IPS DF 6.9 (cell line): ENCODE measurements at places on chromosomes 7 and 10.

DNA sequence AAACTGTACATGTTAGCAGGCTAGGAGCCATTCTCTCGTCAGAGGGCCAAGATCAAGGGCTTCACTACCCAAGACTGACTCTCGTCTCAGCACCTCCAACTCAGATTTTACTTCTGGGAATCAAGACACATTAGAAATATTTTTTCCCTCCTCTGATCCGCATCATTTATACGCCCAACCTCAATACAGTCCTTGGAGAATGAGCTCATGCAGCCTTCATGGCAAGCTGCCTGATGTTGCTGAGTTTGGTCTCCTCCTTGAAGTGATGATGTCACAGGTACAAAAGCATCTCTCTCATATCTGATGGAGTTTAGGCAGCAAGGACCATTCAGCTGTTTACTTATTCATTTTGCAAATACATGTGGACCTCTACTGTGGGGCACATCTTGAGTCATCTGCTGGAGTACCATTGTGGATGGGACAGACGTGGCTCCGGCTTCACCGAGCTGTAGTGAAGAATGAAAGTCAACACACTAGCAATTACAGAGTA is 114.0 kb downstream of the BMPER start:
- no peak overlapping the region for H3K4me3 ChIP-seq
- no peaks in the 10 kb centered on the region for H3K27me3 ChIP-seq
- no peak for DNase-seq
- no peak overlapping the region for H3K27ac ChIP-seq

- no peaks in the 10 kb centered on the region for H3K27me3 ChIP-seq
- no peak overlapping the region for H3K4me3 ChIP-seq
- H3K27ac ChIP-seq: no peak overlapping the region
Measured at GRCh38 chr10:102452672-102453340, 1.5 kb upstream of the C10orf95 start.

DNA sequence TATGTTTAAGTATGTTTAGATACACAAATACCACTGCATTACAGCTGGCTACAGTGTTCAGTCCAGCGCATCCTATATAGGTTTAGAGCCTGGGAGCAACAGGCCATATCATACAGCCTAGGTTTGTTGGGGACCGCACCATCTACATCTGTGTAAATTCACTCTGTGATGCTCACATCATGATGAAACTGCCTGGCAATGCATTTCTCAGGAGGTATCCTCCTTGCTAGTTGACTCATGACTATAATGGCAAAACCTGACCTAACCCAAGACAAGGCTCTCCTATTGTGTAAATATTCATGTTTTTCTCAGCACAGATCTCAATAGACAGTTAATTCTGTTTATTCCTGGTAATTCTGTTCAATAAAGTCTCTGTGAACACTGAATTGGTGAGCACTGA is 240.7 kb upstream of the PFKP start:
- no peak overlapping the region for H3K27ac ChIP-seq
- H3K36me3 ChIP-seq: no peaks in the 10 kb centered on the region
- H3K4me1 ChIP-seq: no peaks in the 10 kb centered on the region
- no peaks in the 10 kb centered on the region for H3K27me3 ChIP-seq

GRCh38 chr7:93836116-93836515 is 54.4 kb downstream of the TFPI2 start:
- no peak overlapping the region for H3K27ac ChIP-seq
- no peaks in the 10 kb centered on the region for H3K27me3 ChIP-seq
- no peak overlapping the region for H3K4me3 ChIP-seq
- no peaks in the 10 kb centered on the region for H3K4me1 ChIP-seq
- DNase-seq: no peak

DNA sequence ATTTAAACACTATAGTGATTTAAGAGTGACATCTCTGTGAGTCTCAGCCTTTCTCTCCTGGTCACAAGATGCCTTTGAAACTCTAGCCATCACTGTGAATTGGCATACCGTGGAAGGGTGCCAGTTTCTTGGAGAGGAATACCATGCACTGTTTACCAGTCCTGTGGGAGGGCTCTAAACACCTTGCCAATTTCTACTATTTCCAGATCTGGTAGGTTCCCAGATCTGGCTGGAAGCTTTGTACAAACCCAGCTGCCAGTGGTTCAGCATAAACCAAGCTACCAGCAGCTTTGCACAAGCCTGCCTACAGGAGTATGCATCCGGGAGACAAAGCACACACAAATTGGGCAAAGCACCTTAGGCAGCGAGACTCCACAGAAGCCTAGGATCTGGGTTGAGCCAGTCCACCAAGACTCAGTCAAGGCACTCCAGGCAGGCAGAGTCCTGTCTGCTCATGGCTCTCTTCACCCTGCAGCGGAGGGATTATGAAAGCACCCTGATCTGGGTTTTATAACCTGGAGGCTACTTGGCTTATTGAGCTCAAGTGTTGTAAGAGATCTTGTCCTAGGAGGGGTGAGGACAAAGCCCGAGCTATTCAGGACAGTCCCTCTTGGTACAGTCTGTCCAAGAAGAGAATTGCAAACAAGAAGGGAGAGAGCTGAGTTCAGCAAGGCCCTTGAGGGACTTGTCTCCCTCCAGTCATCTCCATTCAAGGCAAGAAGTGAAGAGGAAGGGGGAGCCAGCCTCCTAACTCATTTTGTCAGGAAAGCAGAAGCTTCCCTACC is 23.6 kb downstream of the MCM10 start:
- no peaks in the 10 kb centered on the region for H3K4me1 ChIP-seq
- no peak for DNase-seq
- no peaks in the 10 kb centered on the region for H3K27me3 ChIP-seq
- H3K36me3 ChIP-seq: peaks cover 41% of the 10 kb centered on the region
- H3K27ac ChIP-seq: no peak overlapping the region

DNA sequence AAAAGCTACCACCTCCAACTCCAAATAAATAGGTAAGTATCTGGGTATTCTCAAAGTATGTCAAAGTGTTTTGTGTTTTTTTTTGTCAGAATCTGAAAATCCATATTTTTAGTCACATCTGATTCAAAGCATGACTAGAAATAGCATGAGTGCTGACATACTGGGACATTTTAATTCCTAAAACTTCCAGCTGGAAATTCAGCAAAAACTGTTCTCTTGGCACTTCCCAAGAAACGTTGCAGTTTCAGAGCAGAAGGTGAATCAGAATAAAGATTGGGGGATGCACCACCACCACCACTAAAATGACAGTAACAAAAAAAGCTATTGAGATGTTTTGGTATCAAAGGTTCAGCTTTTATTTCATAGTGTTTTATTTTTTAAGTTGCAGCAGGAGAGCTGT is 724.6 kb upstream of the CELF2 start:
- no peaks in the 10 kb centered on the region for H3K27me3 ChIP-seq
- peaks cover 6% of the 10 kb centered on the region; the same call in 1 of the 2 replicates for H3K4me1 ChIP-seq
- no peak for DNase-seq
- no peak overlapping the region for H3K27ac ChIP-seq

DNA sequence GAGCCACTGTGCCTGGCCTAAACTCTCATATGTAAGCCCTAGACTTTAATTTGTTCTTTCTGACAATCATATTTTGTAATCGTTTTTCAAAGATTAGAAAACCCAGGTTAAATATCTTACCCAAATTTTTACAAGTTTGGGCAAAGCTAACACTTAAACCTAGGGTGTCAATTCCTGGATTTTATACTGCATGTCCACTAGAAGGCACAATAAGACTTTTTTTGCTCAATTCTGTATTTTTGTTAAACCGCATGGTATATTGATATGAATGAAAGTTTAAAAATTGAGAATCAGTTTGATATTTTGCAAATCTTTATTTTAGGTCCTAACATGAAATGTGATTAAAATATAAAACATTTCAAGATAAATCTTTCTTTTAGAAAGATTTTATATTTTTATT is 29.3 kb downstream of the DYNC2I1 start:
- H3K4me1 ChIP-seq: no peaks in the 10 kb centered on the region
- no peak for DNase-seq
- H3K27ac ChIP-seq: no peak overlapping the region
- peaks cover 5% of the 10 kb centered on the region; the same call in 1 of the 2 replicates for H3K36me3 ChIP-seq

- H3K4me1 ChIP-seq: peaks cover 2% of the 10 kb centered on the region
- no peak overlapping the region for H3K4me3 ChIP-seq
- no peak for DNase-seq
- H3K27me3 ChIP-seq: no peaks in the 10 kb centered on the region
Measured at GRCh38 chr7:142867398-142868187, 12.7 kb downstream of the EPHB6 start.

DNA sequence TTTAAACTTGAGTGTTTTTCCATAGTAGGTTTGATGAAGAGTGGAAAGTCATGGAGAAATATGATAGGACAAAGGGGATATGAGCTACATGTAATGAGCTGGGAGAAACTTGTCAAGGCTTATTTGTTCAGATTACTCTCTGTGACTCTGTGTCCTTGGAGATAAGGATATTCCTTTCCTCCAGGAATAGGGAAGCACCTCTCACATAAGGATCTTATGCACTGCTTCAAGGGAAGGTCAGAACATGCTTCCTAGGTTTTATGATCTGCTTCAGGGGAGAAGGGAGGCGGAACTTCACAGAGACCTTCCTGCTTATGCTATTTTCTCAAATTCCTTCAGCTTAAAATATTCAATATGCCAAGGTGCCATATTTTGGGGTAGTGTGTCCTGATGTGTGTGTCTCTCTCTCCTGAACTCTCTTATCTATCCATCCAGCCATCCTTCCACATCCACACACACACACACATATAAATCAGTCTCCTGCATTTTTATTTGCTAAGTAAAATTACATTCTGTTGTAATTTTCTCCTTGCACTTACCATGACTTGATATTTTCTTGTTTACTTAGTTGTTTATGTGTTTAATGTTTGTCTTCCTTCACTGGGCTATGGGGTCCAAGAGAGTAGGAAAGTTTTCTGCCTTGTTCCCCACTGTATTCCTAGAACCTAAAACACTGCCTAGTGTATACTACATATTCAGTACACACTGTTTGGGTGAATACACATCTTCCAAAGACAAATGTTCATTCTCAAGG is 26.4 kb downstream of the ARL4A start:
- no peaks in the 10 kb centered on the region for H3K27me3 ChIP-seq
- no peak overlapping the region for H3K4me3 ChIP-seq
- no peaks in the 10 kb centered on the region for H3K36me3 ChIP-seq
- H3K4me1 ChIP-seq: peaks cover 6% of the 10 kb centered on the region; the same call in 1 of the 2 replicates

- no peaks in the 10 kb centered on the region for H3K27me3 ChIP-seq
- no peaks in the 10 kb centered on the region for H3K36me3 ChIP-seq
- H3K27ac ChIP-seq: no peak overlapping the region
- H3K4me3 ChIP-seq: no peak overlapping the region
- no peak for DNase-seq
Measured at GRCh38 chr7:29344334-29344978, 149.9 kb downstream of the CHN2 start.

- no peak overlapping the region for H3K4me3 ChIP-seq
- DNase-seq: no peak
- H3K27ac ChIP-seq: no peak overlapping the region
- H3K36me3 ChIP-seq: no peaks in the 10 kb centered on the region
Measured at GRCh38 chr10:44263771-44264170, 121.1 kb downstream of the CXCL12 start.

DNA sequence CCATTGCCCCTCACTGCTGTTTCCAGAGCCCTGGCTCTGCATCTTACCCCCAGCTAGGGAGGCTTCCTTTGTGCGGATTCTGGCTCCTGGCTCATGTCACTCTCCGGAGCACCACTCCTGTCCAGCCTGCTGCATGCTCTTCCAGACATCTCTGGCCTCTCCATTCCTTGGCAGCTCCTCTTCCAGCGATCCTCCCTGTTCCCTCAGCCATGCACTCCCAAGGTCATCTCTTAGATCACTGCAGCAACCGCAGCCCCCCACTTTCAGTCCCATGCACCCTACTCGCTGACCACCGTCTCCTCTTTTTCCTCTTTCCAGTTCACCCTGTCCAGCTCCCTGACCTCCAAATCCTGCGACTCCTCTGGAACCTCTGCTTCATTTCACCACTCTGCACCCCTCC is 6.9 kb upstream of the SMARCD3 start:
- H3K36me3 ChIP-seq: no peaks in the 10 kb centered on the region
- 0 out of 2 replicates have a peak, but pooled peaks cover 3% of the 10 kb centered on the region for H3K4me1 ChIP-seq
- peaks cover 11% of the 10 kb centered on the region; the same call in 1 of the 2 replicates for H3K27me3 ChIP-seq
- no peak for DNase-seq
- H3K4me3 ChIP-seq: no peak overlapping the region
- no peak overlapping the region for H3K27ac ChIP-seq

DNA sequence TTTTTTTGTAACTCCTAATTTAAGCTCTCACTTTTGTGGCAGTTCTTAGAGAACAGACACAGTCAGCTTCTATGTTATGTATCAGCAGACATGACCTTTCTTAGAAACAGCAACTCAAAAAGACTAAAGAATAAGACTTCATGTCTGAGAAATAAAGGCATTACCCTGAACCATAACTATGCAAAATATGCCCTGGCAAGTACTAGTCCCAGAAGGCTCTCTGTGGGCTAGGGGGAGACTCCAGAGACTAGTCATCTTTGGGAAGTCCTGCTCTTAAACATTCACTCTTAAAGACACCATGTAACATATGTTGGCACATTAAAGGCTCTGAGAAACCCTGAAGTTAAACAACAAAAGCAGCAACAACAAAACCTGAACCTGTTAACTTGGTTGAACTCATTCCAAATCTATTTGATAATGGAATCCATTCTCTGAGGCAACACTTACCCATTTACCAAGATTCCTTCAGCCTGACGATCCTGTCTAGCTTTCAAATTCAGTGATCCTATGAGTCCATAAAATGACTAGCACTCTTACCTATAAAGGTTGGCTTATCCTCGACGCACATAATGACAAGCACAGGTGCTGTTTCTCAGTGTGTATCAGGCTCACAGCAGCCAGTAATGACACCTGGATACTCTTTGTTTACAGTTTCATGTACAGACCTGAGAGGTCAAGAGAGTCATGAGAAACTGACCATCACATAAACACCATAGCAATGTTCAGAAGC is 62.3 kb downstream of the OSBPL3 start:
- H3K4me3 ChIP-seq: no peak overlapping the region
- DNase-seq: no peak
- H3K36me3 ChIP-seq: no peaks in the 10 kb centered on the region
